GM03348 (cell line): ENCODE measurements at places on chromosomes 1 and 21.

- DNase-seq = no peak
Observed at GRCh38 chr1:87394982-87395381, 66.3 kb downstream of the LMO4 start.

GRCh38 chr1:6348511-6349191 is 44.9 kb downstream of the ACOT7 start:
- no peak for DNase-seq

- no peak for DNase-seq
Observed at GRCh38 chr1:84152649-84153056, 8.6 kb downstream of the PRKACB start.

DNA sequence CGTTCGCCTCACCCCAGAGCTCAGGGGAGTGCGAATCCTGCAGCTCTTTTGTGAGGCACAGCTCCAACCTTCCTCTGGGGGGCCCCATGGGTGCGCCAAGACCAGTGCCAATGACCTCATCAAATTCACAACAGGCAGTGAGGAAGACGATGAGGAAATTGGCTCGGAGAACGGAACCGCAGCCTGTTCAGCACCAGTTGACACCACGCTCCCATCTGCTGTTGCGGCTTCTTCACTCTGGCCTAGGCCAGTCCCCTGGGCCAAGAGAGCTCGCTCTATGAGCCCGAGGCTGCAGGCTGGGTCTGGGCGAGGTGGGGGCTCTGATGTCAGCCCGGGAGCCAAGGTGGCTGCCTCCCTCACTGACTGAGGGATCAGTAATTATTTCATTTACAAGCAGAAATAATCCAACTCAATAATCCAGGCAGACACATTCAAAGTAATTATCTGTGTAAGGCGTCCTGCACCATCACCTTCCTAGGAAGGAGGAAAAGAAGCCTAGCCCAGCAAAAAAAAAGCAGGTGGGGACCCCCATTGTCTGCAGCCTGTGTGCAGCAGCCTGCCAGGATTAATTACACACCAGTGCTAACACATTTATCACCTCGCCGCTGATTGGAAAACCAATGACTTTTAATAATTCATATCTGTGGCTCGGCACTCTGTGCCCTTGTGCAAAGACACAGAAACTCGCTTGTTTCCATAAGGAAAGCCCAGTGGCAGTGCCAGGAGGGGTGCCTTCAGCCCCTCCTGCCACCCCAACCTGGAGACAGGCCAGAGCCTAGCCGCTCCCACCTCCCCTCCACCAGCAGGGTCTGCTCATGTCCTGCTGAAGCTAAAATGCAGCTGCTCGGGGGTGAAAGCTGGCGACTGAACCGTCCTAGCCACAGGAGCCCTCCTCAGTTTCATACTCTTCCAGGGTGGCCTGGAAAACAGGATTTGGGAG is 1.9 kb downstream of the PLEKHA6 start:
- no peak for DNase-seq

GRCh38 chr1:227732586-227733308 is 2.4 kb downstream of the JMJD4 start:
- no peak for DNase-seq

DNA sequence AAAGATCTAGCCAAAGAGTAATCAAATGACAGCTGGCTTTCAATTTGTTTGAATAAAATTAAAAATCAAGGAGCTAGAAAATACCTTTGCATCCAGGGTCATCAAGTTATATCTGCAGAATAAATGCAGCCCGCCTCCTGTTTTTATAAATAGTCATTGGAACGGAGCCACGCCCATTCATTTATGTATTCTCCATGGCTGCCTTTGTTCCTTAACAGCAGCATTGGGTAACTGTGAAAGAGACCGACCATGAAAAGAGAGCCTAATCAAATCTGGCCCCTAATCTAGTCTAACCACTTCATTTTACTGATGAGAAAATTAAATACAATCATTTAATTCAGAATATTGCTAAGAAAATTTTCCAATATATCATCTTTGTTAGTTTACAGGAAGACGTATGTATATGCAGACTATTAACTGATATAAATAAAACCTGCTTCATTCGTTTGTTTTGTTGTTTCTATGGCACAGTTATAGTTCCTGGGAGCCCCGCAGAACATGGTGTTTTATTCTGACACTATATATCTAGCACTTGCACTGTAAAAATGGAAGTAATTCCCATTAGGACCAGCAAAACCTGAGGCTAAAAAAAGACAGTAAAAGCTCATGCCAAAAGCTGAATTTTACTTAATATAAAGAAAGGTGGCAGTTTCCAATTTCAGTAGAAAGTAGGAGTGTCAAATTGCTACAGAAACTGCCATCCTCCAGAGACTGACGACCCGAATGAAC is 111.8 kb upstream of the PALMD start:
- no peak for DNase-seq

DNA sequence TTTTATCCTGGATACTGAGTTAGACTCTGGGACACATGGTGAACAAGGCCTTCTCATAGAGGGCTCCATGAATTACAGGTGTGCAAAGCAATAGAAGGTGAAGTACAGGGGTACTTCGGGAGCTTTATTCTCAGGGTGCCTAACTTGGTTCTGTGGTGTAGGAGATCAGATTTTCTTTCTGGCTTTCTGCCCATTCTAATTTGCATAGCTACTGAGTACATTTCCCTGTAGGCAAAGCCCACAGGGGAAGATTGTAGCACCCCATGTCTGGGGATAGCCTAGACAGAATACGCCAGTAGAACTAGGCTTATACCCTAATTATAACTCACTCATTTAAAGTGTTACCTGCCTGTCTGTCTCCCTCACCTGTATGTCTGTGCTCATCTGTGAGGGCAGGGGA is 49.7 kb downstream of the PGM1 start:
- no peak for DNase-seq
